ENCODE measurements at places on chromosomes 12 and 14. TPM values are rescaled to one million over a fixed set of nuclear protein-coding genes. Genes with fewer than 3 reads are reported as not detected.

The KRT79 gene
- not detected for total RNA-seq

The NOXRED1 gene
- not detected for total RNA-seq

The UBE2N gene
- total RNA-seq, result 116 TPM

The CFAP73 gene
- total RNA-seq, result not detected

The TRAF3 gene
- total RNA-seq, result 45.5 TPM

The ENDOU gene
- total RNA-seq, result 1.9 TPM

The FLVCR2 gene
- 1.6 TPM for total RNA-seq

The NXPH4 gene
- 0.49 TPM for total RNA-seq

The RFX4 gene
- not detected for total RNA-seq

The RCOR1 gene
- total RNA-seq, result 19.0 TPM

The DYRK2 gene
- total RNA-seq, result 8.9 TPM

The PLEKHG7 gene
- total RNA-seq, result not detected

The RIPK3 gene
- total RNA-seq, result not detected

The SMCO2 gene
- total RNA-seq, result not detected

The SYT10 gene
- not detected for total RNA-seq

The TAMALIN gene
- total RNA-seq, result 78.2 TPM

The LRRK2 gene
- not detected for total RNA-seq

The FGF6 gene
- total RNA-seq, result not detected

The IL22 gene
- total RNA-seq, result not detected

The LTB4R gene
- 5.7 TPM for total RNA-seq

The GLT8D2 gene
- total RNA-seq, result 19.2 TPM

The AHNAK2 gene
- total RNA-seq, result 17.0 TPM

The GABARAPL1 gene
- total RNA-seq, result 88.9 TPM

The C12orf60 gene
- total RNA-seq, result 2.6 TPM

The PTPRB gene
- total RNA-seq, result not detected

The SMIM41 gene
- not detected for total RNA-seq

The PTCSC3 gene
- total RNA-seq, result not detected

The CD27 gene
- not detected for total RNA-seq

The PZP gene
- not detected for total RNA-seq

The SLC38A6 gene
- total RNA-seq, result 43.1 TPM

The ARMH4 gene
- total RNA-seq, result 3.7 TPM

Measured in G401 (cell line).